ENCODE measurements at places on chromosomes 7 and 10. TPM values are rescaled to one million over a fixed set of nuclear protein-coding genes. Genes with fewer than 3 reads are reported as not detected.

Gene SFRP5
- polyA plus RNA-seq: not detected

DNA sequence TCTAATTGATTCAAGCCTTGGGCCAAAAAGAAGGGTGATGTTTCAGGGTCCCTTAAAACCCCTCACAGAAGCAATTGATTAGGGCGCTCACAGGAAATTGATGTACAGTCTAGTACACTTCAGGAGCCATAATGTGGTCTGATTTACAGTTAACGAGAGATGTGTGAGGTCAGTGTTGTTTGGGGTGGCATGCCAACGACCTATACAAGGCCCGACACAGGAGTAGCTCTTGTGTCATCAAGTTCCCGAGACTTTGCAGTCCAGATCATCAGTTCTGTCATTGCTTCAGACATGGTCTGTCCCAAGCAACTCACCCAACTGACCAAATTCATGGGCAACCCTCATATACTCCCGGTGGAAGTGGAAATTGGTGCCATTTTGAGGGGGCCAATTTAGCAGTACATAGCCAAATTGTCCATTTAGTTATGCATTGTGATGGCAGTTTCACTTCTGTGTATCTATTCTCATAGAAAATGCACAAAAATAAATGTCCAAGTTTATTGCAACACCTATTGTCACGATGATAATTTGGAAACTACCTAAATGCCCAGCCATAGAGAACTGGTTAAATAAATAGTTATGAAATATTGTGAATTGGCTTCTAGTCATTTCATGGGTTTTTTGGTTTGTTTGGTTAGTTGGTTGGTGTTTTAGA lies 18.0 kb upstream of the ARID5B start:
- no peak for DNase-seq

- DNase-seq: no peak
Measured at GRCh38 chr10:69850440-69850839, 48.7 kb downstream of the COL13A1 start.

DNA sequence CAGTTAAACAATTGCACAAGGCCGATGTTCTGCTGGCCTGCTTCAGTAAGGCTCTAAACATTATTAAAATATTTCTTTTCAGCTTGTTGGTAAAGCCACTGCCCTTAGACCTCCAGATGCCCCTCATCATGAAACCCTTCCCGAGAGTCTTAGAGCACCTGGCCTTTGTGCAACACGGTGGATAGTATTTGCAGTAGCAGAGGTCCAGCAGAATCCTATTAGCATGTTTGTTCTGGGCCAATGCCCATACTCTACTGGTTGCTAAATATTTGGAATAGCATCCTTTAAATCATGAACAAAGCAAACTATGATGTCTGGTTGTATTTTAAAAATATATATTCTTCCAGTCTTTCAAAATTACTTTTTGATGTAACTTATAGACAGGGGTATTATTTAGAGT lies 584.6 kb downstream of the CNTNAP2 start:
- no peak for DNase-seq

DNA sequence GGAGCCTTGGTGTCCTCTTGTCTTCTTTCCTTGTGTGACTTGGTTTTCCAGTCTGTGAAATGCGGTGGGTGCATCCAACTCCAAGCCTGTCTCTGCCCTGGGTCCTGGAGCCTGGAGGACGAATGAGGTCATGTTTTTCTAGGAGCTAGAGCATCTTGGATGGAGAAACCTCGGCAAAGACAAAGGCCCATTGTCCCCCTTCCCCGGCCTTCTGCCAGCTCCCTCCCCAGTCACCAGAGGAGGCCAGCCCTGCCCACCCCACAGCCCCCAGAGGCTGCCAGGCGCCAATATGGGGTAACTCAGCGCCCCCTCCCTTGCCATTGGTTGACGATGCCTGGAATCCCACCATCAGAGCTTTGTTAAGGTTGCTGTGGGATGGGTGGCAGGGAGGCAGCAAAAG lies 40.4 kb downstream of the KCTD7 start:
- DNase-seq: no peak

- DNase-seq: no peak
Measured at GRCh38 chr7:37770838-37771237, 77.6 kb upstream of the NME8 start.

GRCh38 chr10:132345345-132345744 lies 13.4 kb downstream of the LRRC27 start:
- no peak for DNase-seq

Gene VSIR
- 26.5 TPM for polyA plus RNA-seq

DNA sequence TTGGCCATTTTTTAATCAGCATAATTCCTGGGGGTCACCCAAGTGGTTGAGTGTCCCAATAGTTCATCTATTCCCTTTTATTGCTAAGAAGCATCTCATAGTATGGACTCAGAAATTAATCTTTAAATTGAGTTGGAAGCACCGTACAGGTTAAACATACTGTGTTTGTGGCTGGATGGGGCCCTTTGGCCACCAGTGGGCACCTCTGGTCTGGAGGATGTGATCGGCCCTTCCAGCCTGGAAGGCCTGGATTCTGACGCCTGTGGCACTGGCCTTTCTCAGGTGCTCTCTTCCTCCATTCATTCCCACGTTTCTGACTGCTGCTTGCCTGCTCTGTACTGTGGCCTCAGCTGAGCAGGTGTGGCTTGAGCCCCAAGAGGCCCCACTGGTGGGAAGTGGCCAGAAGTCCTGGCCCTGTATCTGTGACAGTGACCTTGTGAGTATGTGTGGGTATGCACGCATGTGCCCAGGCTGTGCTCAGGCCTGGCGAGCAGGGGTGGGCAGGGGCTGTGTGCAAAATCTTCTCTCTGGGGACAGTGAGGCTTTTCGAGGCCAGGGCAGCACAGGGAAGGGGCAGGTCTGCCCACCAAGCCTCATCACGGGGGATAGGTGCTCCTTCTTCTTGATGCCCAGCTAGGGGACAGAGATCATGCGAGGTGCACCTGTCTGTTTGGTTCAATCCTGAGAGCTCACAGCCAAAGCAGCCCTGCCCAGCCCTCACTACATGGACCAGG lies 30.1 kb downstream of the LDB3 start:
- DNase-seq: no peak

DNA sequence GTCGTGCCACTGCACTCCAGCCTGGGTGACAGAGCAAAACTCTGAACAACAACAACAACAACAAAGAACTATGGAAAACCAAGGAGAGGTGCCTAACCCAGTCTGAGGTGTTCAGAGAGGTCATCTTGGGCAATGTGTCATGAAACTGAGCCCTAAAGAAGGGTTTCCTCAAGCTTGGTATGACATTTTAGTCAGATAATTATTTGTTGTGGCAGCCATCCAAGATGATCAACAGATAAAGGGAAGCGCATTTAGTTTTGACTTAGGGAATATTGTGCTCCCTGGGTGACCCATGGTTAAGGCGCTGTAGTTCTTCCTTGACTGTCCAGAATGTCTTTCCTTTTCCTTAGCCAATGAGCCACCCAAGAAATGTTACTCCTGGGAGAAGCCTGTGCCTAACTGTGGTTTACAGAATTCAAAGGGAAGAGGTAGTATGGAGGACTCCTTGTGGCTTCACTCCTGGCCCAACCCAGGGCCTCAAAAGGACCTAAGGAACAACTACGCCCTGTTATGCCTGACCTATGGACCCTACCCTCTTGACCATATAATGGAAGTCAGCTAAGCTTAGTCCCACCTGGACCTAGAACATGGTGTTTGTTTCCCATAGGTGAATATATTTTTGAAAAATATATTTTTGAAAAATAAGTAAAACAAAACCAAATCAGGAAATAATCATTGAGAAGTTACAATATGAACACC lies 42.4 kb downstream of the TPST1 start:
- peak; percentile 65 for DNase-seq

Gene CTAGE4
- polyA plus RNA-seq: 1.5 TPM

- peak; percentile 67 for DNase-seq
Measured at GRCh38 chr10:24552346-24553016, 171.2 kb downstream of the ARHGAP21 start.

DNA sequence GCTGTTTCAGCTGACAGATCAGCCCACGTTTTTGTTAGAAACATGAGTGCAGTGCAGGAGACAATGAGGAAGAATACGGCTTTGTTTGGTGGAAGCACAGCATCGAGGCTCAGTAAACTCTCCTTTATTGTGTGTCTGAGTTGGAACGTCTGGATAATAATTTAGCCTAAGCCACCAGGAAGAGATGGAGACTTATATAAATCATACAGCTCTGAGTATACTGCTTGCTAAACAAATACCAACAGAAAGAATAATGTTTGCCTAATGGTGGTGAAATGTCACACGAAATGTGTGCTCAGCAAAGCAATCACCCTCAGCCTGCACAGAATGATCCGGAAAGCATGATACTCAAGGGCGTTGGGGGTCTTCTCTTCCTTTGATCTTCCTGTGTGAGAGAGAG lies 664.1 kb upstream of the ADARB2 start:
- DNase-seq: no peak

Gene GPR15LG
- polyA plus RNA-seq: not detected

Gene FUOM
- polyA plus RNA-seq: 19.0 TPM

Gene PRPS1L1
- polyA plus RNA-seq: not detected

GRCh38 chr7:17233603-17234002 lies 64.8 kb upstream of the AHR start:
- DNase-seq: no peak

Gene SPDYE9
- not detected for polyA plus RNA-seq

GRCh38 chr10:71515531-71516172 lies 118.9 kb downstream of the CDH23 start:
- DNase-seq: no peak

- DNase-seq: no peak
Measured at GRCh38 chr10:104642658-104643302, 1.7 kb downstream of the SORCS3 start.

DNA sequence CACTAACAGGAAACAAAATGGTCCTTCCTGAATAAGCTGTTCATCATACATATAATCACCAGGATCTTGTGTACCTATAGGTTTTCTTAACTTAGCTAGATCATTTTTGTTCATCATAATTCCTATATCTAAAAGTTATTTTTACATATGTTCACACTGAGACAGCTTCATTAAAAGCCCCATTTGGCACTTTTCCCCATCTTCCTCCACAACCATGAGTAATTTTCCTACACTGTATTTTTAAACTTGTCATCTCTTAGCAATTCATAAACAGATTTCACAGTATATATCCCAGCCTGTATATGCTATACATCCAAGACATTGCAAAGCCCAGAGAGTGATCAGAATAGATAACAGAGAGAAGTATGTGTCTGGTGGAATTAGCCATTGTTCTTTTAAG lies 28.3 kb downstream of the ZNF365 start:
- DNase-seq: no peak

- peak; percentile 79 for DNase-seq
Measured at GRCh38 chr7:100827330-100828226, at the start of gene EPHB4. EPHB4 (minus strand) TSS chr7:100827523; CDS start chr7:100827030, 493 bp downstream.

DNA sequence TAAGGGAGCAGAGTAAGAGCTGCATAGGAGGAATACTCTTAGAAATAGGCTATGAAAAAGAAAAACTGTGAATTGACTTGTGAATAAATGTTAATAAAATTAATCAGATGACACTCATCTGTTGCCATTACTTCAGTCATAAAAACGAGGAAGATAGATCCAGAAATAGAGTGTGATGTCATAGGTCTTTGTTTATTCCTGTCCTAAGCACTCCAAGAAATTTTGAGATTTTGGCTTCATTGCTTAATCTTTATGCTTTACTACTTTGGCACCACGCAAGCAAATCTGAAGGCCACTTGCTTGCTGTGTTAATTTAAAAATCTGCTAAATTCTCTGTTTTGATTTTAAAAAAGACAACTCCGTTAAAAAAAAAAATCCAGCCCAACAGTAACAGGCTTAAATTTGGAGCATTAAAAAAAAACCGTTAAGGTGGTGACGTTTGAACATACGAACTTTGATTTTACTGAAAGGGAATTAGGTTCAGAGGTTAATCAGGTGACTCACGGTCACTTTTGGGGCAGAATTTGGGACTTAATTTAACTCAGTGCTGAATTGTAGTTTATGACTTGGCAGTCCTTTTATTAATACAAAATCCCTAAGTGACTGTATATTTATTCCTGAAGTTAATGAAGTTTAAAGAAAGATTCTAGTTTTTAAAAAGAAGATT lies 3.4 kb downstream of the IFRD1 start:
- DNase-seq: peak; percentile 40

- DNase-seq: no peak
Measured at GRCh38 chr7:27586825-27587224, 75.9 kb downstream of the HIBADH start.

Gene CHST3
- 18.1 TPM for polyA plus RNA-seq

DNA sequence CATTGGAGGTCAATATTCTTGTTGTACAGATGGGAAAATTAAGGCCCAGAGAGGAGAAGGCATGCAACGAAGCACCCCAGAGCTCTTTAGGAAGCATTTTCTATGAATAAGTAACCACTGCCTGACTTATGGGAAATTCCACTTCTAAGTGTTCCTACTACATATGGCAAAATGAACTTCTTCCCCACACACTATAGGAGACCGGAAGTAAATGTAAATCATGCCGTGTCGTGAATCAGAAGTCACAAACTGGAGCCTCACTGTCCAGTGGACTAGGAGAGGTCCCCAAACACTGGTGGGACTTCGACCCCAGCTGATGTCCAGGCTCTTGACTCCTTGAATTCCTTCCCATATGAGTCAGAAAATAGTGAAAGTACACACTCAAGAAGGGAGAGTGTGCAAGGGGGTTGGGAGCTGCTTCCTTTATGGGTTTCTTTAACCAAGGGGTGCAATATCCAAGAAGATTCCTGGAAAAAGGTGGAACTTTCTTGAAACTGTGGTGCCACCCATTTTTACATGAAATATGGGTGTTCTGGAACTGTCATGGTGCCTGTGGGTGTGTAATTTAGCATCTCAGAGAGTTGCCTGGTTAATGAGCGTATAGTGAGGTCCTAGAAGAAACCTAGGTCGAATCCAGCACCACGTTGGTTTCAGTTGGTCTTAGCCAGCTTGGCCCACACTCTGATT lies 6.7 kb downstream of the RASSF4 start:
- DNase-seq: no peak

DNA sequence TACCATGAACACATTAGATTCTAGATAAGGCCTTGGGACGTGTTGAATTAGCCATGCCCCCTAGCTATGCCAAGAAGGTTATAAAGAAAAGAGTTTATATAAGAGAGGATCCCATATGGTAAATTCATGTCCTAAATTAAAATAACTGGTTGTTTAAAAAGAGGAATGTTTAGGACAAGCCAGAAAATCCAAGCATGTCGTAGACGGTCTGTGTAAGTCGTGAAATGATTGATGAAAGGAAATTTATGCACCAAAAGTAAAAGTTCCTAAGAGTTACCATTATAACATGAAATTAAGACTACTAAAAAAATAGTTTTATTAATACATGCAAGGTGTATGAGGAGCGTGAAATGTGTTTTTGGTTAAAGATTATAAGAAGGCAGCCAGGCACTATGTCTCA lies 624.9 kb downstream of the ARL4A start:
- DNase-seq: no peak

Gene PIP
- not detected for polyA plus RNA-seq

DNA sequence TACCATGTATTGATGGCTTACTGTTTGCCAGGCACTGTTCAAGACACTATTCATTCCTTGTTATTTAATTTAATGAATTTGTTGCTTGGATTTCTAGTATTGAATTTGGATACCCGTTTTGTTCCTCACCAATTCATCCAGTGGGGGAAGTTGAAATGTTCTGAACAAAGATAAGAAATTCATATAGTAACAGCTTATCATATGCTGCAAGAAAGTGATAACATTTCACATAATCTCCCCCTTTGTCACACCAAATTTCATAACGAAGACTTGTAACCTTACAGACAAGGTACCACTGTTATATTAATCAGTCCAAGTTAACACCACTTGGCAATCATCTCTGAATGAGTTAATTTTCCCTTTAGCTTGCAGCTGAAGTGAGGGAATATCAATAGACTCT lies 42.1 kb downstream of the SCIN start:
- no peak for DNase-seq

GRCh38 chr10:43904844-43905243 lies 256.2 kb upstream of the ZNF32 start:
- DNase-seq: no peak
